ENCODE measurements at places on chromosomes 1 and 21.

- DNase-seq = no peak
These were observed 431.9 kb downstream of the MATN1 start for GRCh38 chr1:30291526-30291925.

DNA sequence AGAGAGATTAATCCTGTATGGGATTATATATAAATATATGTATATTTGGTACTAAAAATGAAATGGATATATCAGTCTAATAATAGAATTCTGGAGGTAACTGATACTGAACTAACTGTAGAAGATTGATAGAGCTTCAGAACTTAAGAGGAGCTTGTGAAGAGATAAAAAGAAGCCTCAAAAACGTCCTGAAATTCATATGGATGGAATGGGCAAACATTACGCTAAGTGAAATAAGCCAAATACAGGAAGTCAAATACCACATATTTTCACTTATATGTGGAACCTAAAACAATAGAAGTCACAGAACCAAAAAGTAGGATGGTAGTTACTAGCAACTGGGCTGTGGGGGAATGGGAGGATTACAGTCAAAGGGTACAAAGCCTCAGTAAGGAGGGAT lies 36.0 kb upstream of the ADGRL4 start:
- DNase-seq = no peak

GRCh38 chr1:16208270-16208987 lies 4.0 kb downstream of the ARHGEF19 start:
- no peak for DNase-seq

GRCh38 chr1:23763041-23763577 lies 15.1 kb upstream of the PITHD1 start:
- no peak for DNase-seq

GRCh38 chr1:218361298-218362065 lies 16.3 kb downstream of the TGFB2 start:
- no peak for DNase-seq

DNA sequence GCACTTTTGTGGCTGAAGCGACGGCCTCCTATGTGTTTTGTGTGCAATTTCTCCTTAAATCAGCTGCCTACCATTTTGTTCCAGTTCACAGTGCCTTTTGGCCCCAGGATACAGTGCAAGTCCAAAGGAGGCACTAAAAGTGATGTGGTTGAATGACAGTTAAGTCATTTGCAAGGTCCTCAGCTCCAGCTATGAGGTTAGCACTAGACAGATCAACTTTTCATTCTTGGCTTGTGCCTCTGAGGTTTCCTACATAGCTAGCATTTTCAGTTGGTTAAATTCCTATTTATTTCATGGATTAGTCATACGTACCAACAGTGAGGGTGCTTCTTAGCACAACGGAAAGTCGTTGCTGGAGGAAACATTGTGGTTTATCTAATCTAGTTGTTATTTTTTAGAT lies 59.3 kb upstream of the NTPCR start:
- no peak for DNase-seq

GRCh38 chr1:193937308-193937707 lies 750.9 kb upstream of the B3GALT2 start:
- no peak for DNase-seq

DNA sequence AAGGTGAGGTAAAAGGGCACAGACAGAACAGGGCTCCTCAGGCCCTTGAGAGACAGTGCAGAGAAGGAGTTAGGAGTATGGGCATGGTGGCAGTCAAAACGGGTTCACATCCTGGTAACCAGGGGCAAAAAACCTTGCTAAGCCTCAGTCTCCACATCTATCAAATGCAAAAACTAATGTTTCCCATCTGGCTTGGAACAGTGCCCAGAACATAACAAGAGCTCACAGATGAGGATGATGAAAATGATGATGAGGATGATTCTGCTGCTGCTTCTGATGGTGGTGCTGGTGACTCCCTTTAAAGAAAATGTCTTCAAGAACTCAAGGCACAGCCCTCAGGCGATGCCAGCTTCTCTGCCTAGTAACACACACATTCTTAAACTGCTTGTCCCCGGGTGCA lies 24.1 kb downstream of the HHIPL2 start:
- no peak for DNase-seq

GRCh38 chr1:54365398-54365797 lies 40.8 kb downstream of the SSBP3 start:
- DNase-seq = no peak

DNA sequence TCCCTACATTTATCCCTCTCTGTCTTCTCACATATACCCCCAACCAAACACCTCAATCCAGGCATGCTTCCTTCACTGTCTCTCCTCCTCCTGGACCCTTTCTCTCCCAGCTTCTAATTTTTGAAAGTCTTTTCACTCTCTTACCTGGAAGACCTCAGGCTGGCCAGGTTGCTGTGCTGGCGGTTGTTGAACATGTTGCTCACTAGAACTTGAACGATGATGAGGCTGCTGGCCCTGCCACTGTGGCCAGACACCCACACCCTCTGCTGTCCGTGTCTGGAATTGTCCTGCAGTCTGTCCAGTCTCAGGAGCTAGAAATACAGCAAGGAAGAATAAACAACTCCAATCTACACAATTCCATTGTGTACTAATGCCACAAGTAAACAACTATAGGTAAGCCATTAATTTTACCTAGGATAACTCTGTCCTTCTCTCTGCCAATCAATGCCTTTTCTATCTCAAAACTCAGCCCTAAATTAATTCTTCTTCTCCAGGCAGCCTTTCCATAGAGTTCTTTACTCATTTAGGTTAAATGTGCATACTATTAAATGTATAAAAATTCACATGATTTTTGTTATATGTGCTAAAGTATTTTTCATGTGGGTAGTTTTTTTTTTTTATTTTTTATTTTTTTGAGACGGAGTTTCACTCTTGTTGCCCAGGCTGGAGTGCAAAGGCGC lies 5.1 kb upstream of the CTSK start:
- DNase-seq = peak; percentile 68

DNA sequence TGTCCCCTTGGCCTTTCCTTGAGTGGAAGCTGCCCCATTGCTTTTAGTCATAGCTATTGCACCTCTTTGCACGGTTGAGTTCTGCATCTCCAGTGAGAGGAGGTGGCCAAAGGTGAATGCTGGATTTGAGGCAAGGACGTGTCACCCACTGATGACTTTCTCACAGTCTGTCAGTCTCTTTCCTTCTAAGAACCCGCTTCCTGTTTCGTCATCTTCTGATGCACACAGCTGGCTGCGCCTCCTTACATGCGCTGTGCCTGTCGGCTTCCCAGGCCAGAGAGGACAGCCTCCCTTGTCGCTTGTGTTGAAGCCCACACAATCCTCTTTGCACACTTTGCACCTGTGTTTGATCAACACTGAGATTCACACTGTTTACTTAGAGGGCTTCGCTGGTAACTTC lies 41.8 kb upstream of the PWP2 start:
- DNase-seq = no peak

DNA sequence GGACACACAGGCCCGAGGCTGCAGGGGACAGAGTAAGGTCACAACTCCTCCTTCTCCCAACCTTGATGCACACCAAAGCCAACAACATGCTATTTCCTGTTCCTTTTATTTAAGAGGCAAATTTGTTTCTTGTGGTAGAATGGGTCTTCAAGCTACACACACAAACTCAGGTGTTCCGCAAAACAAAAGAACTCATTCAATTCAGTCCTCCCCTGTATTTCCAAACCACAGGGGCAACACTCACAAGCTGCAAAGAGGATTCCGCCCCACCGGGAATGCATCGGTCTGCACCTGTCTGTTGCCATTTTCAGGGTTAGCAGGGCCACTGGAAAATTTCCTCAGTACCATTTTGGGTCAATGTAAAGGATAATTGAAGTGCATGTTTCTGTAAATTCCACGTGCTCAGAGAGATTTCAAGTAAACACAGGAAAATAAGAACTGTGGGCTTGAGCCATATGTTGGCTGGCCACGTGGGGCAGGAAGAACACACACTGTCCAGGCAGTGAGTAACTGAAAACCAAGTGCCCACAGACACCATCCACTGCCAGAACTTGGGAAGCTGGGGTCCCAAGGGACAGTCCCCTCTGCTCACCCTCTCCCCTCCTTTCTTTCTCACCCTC lies 145.2 kb upstream of the ERG start:
- DNase-seq = no peak

Data from lower leg skin (tissue), 4 donors.